ENCODE measurements at places on chromosomes 11 and 22.

GRCh38 chr11:115499241-115499799 is 4.9 kb downstream of the CADM1 start:
- DNase-seq: no peak

- no peak for DNase-seq
Observed at GRCh38 chr11:44848203-44848962, 102.3 kb downstream of the TP53I11 start.

DNA sequence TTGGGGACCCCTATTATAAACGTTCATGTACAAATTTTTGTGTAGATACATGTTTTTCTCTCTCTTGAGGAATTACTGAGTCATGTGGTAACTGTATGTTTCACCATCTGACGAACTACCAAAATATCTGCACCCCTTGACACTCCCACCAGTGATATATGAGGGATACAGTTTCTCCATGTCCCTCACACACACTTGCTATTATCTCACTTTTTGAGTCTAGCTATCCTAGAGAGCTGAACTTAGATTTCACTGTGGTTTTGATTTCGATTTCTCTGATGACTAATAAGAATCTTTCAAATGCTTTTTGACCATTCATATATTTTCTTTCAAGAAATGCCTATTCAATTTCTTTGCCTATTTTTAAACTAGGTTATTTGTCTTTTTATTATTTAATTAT is 200.2 kb downstream of the PGR start:
- no peak for DNase-seq

DNA sequence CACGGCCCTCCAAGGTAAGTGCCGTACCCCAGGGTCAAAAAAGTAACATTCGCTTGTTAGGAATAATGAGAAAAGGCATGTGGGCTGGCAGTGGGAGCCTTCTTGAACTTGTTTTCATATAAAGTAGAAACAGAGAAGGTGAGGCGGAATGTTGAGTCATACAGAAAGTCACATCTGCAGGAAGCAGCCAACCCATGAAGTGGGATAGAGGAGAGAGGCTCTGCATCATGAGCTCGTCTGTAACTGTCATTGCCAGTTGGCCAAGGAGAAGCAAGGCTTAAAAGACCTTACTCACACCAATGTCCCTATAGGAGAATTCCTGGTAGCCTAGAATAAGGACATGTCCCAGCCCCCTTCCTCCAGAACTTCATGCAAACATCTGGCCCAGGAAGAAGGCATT is 253.3 kb downstream of the BUD13 start:
- DNase-seq: no peak

DNA sequence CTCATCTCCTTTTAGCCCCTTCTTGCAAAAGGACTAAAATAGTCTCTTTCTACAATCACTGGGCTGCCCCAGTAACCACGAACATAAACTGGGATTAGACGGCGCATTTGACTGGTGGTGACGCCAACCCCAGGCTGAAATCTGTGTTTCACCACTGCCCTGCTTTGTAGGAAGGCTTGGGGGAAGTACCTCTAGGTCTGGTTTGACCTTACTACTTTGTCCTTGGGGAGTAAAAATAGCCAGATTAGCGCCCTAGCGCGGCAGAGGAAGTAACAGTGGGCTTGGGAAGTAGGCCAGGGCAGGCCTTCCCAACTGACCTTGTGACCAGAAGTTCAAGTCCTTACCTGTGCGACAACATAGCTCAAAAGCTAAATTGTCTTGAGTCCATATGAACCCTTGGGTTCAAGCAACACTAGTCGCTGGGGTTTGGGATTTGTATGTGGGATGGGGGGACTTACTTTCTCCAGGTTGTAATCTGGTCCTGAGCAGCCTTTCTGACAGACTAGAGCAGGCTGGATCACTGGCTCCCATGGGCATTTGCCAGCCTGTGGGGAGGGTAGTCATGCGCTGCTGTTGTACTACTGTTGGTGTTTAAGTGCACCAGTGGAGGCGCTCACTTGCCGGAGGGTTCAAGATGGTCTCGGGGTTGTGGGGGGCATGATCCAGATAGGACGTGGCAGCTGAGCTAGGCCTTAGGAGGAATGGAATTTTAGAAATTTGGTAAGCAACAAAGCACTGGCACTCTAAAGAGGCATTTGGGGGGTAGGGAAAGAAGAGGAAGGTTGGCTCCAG is 953 bp upstream of the PACS1 start:
- no peak for DNase-seq

- DNase-seq: no peak
Observed at GRCh38 chr11:130787092-130787616, 129.1 kb downstream of the SNX19 start.

DNA sequence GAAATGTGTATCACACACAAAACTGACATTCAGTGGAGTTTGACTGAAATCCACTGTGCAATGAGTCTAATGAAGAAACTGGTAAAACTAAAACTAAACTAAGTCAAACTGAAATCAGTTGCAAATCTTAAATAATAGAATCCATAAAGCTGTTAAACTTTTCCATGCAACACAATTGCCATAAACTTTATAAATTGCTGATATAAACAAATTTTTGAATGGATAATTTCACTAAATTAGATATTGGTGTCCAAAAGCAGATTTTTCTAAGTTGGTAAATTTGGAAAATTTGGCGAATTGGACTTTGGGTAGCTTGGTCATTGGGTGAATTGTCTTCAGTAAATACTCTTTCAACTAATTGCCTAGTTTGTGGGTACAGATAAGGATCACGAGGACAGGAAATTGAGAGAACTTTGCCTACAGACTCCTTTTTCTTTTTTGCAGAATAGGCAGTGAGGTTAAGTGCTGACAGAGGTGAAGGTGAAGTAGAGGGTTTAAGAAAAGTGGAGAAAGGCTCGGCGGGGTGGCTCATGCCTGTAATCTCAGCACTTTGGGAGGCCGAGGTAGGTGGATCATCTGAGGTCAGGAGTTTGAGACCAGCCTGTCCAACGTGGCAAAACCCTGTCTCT is 12.8 kb downstream of the MRPL17 start:
- no peak for DNase-seq

DNA sequence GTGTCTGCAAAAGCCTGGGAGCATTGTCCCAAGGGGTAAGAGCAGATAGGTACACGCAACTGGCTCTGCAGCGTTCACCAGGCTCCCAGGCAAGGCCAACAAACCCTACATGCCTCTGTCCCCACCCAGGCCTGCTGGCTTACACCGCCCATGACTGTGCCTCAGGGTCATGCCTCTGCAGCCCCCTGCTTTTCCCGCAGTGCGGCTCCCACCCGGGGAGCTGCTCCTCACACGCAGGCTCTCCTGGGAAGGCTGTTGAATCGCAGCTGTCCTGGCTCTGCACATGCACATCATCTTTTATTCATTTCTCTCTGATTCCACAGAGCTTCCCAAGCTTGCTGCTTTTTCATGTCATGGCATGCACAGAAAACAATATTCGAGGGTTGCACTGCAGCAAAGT is 29.2 kb upstream of the B3GAT1 start:
- no peak for DNase-seq

DNA sequence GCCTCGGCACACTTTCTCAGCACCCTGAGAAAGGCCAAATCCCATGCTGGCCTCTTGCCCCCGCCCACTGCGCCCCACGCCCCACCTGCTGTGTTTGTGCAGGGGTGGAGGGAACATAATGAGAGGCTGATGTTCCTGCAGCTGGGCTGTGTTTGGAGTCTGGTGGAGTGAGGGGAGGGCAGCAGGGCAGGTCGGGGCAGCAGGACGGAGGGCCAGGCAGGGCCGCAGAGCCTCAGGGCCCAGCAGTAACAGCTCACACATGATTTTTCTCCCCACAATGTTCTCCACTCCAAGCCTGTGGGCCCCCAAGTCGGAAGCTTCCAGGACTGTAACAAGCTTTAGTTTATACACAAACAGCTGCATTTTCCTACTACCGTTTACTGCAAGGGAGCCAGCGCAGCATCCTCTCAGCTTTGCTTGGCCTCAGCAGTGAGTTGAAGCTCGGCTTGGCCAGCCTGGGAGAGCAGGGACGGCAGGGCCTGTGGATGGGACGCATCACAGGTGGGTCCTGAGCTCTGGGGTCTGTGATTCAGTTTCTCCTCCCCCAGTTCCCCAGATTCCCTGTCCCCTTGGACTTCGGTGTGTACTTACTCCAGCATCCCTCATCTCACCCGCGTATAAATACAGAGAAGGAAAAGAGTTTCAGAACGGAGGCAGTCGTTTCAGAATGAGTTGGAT is 51.0 kb downstream of the RPUSD4 start:
- no peak for DNase-seq

DNA sequence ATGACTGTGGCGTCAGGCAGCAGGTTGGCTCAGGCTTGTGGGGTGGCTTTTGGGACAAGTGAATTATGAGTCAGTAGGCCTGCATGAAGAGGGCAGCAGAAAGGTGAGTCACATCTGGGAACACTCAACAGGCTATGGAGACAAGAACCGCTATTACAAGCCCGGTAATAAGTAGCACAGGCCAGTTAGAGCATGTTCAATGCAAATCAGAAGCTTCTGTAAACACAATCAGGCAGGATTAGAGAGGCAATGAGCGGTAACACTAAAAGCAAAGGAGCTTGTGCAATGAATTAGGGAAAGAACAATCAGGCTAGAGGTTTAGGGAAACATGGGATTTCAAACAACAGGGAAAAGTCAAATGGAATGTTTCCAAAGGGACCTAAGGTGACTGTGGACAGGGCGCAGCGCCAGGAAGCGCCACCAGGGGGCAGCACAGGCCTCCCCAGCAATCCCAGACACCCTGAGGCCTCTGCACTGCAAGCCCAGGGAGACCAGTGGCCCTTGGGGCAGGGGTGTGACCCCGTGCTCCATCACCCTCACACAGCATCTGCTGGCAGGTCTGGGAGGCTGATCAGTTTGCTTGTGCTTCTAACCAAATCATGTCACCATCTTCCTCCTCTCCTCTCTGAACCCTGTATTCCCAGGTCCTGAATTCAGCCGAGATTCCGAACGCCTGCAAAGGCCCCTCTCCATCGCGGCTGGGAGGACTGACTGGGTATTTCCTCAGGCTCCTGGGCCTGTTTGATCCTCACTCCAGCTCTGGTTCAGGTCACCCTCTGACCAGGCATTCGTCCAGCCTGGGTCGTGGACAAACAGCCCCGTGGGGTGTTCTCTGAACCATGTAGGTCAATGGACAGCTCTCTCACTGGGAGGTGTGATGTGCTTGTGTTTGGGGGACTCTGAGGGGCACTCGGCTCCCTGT is 50.0 kb downstream of the C11orf58 start:
- DNase-seq: peak; percentile 17

DNA sequence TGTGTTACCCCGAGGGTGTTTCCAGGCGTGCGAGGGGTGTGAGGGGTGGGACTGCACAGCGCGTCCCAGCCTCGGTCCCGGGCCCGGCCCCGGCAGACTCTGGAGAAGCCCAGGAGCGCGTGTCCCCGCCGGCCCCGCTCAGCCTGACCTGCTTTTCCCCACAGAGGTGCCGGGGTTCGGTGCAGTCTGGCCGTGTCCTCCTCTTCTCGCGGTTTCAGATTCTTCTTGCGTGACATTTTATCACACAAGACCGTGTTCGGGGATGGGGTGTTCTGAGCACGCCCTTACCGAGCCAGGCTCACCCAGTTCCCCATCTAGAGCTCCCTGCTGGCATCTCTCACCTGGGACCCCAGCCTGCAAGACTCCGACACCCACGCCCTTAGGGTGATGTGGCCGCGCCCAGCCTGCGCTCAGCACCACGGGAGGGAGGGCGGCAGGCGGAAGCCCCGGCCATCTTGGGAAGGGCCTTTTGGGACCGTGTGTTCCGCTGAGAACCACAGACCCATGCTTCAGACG is 775.6 kb downstream of the BRD1 start:
- DNase-seq: peak; percentile 11

DNA sequence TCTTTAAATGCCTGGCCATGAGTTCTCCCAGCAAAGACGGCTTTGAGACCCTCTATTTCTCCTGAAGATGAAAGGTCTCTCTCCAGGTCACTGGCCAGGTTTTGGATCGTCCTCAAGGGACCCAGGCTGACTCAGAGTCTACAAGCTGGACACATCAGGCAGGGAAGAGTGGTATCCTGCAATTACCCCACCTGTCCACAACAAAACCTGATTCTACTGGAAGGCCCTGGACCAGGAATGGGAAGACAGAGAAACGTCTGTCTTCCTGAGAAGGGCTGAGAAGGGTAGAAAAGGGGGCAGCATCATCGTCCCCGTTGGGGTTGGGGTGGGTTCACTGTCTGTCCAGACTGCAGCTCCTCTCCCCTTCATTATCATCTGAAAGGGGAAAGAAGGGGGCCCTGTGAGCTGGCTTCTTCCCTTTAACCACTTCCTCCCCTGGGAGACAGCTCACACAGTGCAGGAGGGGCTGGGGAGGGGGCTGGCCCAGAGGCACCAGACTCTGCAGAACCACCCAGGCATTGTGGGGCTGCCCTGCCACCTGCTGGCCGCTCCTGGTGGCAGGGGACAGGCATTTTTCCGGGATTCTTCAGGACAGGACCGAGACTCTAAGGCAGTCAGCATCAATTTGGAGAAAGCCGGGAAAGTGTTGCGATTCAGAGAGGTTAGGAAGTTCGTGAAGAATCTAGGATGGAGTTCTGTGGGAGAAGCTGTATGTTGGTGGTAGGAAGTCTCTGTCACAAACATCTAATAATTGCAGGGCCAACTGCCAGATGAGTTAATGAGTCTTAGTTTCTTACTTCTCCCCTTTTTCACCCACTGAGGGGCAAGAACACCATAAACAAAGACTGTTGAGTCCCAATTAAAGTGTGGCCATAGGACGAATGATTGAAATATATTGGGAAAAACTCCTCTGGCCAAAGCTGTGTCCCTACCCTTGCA is 57.6 kb downstream of the SYN3 start:
- no peak for DNase-seq

DNA sequence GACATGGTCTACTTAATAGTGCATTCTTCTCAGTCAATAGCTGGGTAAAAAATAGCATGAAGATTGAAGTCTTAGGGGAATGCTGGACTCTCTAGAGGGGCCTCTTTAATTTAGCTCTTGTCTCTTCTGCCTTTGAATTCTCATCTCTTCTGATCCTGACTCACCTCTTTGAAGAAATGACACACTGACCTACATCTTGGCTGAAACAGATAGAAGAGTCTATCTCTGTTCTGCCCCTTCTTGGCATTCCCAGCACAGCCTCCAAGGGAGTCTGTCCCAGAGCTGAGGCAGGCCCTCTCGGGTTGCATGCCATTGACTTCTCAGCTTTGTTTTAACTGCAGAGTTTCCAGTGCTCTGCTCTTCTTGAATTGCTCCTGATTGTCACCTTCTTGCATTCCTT is 55.7 kb downstream of the PTPRJ start:
- DNase-seq: no peak

- DNase-seq: peak; percentile 1
Observed at GRCh38 chr22:36977401-36977861, 41.8 kb downstream of the TST start.

GRCh38 chr11:47248304-47248663 is 330 bp downstream of the ACP2 start:
- DNase-seq: no peak

DNA sequence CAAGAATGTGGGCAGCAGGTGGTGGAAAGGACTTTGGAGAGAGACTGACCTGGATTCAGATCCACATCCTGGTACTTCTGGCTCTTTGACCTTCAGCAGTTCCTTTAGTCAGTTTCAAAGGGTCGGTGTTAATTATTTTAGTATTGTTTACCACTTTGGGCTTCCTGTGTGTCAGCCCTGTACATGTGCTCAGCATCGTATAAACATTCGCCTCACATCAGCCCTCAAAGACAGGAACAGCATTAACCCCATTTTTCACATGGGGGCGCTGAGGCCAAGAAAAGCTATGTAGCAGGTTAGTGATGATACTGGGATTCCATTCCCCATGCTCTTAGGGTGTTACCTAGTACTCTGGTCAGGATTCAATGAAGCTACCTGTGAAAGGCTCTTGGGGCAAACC is 72.1 kb upstream of the YWHAH start:
- no peak for DNase-seq
